Cortex of kidney (tissue), 1 donor: ENCODE measurements at places on chromosomes 6 and 20.

DNA sequence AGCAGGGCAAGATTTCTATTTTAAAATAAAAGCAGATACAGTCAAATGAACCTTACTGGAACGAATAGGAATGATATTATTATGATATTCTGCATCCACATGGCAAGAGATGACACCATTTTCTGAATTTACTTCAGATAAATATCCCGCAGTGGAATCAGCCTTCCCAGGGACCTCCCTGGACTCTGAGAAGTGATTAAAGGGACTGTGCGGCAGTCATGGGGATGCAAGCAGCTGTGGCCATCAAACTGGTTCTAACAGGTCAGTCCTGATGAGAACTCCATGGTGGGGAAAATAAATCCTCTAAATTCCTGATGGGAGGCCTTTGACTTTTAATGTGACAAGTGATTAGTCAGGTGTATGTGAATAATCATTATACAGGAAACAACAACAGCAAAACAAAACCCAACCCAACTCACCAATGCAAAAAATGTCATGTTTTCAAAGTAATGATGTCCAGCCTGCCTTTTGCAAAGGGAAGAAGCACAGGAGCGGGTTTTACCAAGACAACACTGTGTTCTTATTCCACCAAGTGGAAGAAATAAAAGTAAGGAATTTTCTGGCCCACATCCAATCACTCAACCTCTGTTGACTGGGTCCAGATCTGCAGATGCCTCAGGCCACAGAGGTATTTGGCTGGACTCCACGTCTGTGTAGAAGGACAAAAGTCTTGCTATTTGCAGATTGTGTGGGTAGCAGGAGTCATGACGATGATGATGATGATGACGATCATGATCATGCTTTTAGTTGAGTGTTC is 61.9 kb upstream of the CITED2 start:
- DNase-seq: no peak

DNA sequence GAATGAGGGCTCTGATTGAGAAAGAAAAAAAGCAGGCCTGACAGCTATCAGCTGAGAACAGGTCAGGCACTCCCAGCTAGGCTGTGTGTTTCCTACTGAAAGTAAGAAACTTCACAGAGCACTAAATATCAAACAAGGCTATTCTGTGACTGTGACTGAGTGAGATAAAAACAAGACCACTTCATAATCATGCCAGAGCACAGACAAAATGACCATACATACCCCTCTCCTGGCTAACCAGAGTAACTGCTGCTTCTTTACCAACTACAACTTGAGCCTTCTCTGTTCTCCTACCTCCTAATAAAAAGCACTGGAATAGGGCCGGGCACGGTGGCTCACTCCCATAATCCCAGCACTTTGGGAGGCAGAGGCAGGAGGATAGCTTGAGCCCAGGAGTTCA is 6.8 kb upstream of the BTN1A1 start:
- no peak for DNase-seq

- DNase-seq: no peak
Observed at GRCh38 chr6:134352786-134353480, 35.0 kb upstream of the SGK1 start.

GRCh38 chr6:64230530-64230929 is 594.9 kb downstream of the PHF3 start:
- DNase-seq: no peak

DNA sequence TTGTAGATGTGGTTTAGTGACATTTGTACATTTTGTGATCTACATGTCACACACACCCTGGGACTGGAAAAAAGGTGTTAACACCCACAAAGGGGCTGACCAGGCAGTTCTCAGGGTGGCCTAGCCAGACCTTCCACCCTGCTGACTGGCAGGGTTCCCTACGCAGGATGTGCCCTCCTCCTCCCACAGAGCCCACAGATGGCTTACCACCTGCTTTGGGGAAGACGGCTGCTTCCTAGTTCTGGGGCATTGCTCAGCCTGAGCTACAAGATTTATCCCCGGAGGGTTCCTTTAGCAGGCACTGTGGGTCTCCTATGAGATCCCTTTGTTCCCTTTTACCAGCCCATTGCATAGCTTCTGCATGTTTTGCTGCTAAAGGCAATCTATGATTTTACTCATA is 35.1 kb downstream of the SNAP25 start:
- DNase-seq: no peak

DNA sequence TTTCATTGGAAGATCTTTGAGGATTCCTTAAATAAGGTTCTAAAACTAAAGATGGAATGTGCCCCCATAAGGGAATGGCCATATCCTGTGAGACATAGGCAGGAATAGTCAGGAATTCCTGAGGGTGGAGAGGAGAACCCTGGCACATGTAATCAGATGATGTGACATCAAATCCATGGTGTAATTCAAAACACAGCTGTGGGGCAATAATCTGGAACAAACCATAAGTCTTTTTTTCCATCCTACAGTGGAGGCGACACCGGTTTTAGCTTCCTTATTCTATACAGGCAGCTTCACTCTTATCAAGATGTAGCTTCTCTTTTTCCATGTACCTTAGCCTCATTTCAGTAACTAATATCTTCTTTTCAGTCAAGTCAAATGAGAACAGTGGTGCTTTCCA is 133.6 kb upstream of the CITED2 start:
- no peak for DNase-seq

GRCh38 chr6:40906759-40907158 is 132.3 kb downstream of the UNC5CL start:
- DNase-seq: no peak

DNA sequence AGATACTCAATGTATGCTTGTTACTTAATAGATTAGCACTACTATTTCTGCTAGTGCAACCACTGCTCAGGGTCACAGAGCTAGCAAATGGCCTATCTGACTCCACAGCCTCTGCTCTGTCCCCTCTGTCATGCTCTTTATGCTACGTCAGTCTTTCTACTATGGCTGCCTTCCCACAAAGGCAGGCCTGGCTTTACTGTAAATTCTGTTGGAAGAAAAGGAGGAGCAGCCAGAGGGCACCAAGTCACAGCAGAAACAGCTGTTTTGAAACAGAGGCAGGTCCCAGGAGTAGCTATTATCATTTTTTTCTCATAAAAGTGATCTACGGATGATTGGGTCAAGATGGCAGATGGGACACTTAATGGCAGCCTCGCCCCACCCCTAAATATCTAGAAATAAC is 10.0 kb upstream of the ELMO2 start:
- DNase-seq: no peak

DNA sequence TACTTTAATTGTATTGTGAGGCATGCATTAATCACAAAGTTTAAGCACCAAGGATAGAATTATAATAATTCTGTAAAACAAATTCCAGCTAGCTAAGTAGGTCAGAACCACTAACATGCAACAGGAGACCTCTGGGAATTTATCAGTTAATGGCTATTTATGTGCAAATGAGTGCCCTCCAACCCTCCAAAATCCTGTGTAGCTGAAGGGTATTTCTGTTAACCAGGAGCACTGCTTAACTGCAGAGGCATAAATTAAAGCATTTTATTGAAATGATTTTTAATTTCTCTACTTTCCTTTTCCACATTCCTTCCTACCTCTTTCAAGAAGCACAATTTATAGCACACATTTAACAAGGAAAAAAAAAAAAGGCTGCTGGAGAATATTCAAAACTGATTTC is 77.0 kb downstream of the MMS22L start:
- no peak for DNase-seq

DNA sequence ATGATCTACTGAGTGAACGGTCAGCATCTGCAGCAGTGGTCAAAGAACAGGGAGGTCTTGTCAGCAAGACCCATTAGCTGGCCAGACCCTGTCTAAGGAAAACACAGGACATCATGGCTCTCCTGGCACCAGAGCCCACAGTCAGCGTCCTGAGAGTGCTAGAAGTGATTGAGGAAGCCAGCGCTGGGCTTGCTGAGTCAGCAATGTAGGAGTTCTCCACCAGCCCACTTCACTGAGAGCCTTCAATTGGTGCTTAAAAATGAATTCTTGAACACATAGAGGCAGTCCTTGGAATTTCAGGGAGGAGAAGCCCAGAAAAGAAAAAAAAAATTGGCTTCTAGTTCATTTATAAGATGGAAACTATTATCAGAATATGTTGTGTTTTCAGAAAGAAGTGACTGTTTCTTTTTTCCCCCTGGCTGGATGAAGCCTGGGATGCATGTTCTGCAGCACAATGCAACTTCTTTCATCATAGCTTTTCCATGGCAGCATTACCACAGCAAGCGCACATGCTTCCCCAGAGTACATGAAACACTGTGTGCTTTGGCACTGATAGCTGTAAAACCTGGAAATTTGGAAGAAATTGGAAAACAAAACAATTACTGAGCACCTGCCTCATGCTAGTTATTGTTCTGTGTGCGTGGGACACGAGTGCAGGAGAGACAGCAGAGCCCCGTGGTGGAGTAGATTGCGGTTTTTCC is 899.9 kb downstream of the C6orf118 start:
- no peak for DNase-seq

GRCh38 chr6:53727748-53728147 is 62.2 kb upstream of the KLHL31 start:
- no peak for DNase-seq

DNA sequence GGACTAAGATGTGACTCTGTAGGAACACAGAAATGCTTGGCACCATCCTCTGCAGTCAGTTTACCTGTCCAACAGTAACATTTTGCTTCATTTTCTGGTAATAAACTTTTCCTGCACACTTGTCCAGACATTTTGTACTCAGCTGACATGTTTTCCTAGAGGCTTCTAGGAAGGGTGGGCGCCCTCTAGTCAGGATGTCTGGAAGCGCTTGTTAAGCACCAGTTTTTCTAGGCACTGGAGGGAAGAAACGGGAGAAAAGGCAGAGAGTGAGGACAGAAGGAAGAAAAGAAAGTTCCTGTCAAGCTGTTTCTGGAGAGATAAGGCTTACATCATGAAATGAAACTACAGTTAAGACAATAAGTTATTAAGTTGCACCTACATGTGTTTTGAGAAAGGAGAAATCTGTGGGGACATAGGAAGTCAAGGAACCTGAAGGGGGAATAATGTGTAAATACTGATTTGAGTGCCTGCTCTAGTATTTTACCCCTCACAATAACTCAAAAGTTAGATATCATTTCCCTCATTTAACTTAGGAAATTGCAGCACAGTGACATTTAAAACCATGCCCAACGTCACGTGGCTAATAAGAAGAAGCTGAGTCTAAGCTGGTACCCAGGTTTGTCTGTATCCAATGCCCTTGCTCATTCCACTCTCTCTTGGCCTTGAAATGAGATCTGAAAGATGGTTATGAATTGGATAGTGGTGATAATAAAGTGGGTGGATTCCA is 42.7 kb upstream of the TNFRSF21 start:
- no peak for DNase-seq

- no peak for DNase-seq
Observed at GRCh38 chr20:1362484-1362883, 30.4 kb downstream of the FKBP1A start.

GRCh38 chr6:112522587-112522986 is 175.5 kb downstream of the RFPL4B start:
- no peak for DNase-seq

GRCh38 chr6:39930540-39930939 is 3.7 kb downstream of the MOCS1 start:
- no peak for DNase-seq

DNA sequence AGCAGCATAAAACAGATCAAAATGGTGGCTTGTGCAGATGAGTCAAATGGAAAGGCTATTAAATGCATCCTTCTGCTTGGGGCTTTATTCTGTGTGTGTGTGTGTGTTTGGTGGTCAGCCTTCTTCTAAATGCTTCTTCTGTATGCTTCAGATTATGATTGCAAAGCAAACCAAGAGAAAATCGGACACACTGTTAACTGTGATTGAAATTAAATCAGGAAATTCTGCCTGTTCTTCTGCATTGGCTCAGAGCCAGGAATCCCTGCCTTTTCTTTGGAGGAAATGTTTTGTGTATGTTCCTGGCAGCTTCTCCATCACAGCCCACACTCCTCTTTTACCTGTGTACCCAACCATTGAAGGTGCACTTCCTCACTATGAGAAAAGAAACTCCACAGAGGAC is 22.3 kb upstream of the PDE10A start:
- DNase-seq: no peak

- no peak for DNase-seq
Observed at GRCh38 chr6:79173378-79173777, 61.1 kb downstream of the HMGN3 start.

DNA sequence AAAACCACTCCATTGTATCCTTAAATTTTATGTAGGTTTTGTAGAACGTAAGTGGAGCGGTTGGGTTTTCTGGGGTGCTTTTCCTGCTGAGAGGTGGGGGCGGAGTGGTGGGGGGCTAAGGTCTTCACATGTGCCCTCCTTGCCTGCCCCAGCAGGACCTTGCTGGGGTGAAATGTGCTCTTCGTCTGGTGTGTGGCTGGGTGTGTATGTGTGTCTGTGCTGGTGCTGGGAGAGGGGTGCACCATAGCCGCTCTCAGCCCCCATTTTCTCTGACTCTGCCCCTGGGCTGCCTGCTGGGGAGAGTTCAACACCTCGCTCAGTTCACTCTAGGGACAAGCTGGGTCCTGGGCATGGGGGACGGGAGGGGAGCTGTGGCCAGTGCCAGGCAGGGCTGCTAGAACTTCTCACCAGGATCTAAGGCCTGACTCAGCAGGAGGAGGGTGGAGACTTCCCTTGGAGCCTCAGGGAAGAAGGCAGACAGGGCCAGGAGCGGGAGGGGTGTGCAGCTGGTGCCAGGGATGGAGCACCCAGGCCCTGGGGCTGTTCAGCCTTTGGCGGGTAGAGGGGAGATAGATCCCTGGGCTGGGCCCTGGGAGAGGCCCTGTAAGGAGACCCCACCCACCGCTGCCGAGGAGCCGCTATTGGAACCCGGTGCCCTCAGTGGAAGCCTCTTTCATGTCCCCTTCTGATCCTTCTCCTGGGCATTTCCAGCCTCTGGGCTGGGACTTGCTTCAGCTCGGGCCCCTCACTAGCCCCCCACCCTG is 4.8 kb downstream of the SOX18 start:
- DNase-seq: no peak

DNA sequence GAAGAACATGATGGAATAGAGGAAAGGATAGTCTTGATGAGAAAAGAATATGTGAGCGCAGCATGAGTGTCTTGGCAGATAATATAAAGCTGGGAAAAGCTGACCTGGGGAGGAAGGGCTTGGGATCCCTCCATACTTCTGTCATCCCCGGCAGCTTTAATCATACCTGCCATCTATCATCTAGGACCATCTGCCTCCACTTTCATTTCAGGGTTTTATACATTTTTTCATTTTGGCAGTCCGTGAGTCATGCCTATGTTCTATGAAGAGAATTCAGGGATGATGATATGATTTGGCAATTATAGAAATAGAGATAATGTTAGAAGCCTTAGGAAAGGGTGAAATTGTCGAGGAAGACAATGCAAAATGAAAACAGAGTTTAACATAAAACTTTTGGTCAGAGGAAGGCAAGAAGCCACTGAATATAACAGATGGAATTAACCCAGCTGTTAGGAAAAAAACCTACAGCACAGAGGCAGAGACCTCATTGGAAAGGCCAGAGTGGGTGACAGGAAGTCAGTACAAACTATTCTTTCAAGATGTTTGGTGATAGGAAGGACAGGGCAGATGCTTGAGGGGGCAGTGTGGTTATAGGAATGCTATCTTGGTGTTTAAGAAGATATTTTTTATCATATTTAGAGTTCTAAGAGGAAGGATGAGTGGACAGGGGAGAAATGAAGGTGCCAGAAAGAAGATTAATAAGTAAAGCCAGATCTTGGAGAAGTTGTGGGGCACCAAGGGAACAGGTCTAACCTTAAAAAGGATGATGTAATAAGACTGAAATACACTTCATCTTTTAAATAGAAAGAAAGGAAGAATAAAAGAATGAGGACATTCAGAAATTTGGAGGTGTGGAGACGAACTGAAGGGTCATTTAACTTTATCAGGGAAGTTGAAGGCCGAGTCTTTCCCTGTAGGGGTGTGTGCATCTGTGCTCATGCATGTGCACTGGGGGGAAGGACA is 37.8 kb downstream of the MARCKS start:
- DNase-seq: no peak

GRCh38 chr6:161292145-161292544 is 18.3 kb upstream of the AGPAT4 start:
- no peak for DNase-seq
